ENCODE measurements at places on chromosomes 5 and 9. TPM values are rescaled to one million over a fixed set of nuclear protein-coding genes. Genes with fewer than 3 reads are reported as not detected.

DNA sequence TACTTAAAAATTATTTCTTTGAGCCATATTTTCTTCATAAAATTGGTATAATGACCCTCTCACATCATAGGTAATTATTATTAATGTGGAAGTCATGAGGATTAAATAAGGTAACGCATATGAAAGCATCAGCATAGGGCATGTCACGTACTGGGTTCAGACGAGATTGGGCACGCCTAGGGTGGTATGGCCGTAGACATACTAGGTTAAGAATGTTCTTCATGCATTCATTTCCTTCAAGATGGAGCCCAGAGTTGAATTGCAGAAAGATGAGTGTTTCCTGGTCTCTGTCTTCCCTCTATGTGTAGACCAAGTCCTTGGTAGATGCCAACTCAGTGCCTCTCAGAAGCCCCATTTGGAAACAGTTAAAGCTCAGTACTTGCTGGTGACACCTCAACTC, 174.1 kb upstream of the CLINT1 start:
- no peaks in the 10 kb centered on the region for H3K4me1 ChIP-seq
- H3K27me3 ChIP-seq: peaks cover 5% of the 10 kb centered on the region
- H3K4me3 ChIP-seq: no peak overlapping the region
- H3K36me3 ChIP-seq: no peaks in the 10 kb centered on the region
- no peak overlapping the region for H3K27ac ChIP-seq
- no peak for DNase-seq

Gene SHISAL2B
- not detected for total RNA-seq

DNA sequence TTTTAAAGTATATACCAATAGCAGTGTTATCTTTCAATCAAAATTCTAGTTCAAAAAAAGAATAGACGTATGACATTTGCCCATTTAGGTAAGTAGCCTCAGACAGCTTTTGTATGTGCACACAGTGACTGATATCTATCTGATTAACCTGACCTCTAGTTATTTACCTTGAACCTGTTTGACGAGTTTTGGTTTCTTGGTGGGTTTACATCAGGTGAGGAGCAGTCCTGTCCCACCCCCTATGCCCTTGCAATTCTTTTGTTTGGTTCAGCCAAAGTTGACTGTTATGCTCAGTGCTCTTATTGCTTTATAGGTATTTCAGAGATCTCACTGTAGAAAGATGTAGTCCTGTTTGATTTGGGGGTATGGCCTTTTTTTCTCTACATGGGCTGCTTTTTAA, 147.2 kb downstream of the ISOC1 start:
- no peaks in the 10 kb centered on the region for H3K4me1 ChIP-seq
- no peak for DNase-seq
- H3K27ac ChIP-seq: no peak overlapping the region
- H3K36me3 ChIP-seq: no peaks in the 10 kb centered on the region

GRCh38 chr9:108484468-108484867, 371.3 kb downstream of the ACTL7B start:
- H3K27ac ChIP-seq: no peak overlapping the region
- no peak for DNase-seq

GRCh38 chr5:56585999-56586691, 229.2 kb upstream of the MAP3K1 start:
- peak; percentile 59 for DNase-seq
- H3K27me3 ChIP-seq: no peaks in the 10 kb centered on the region
- no peaks in the 10 kb centered on the region for H3K4me1 ChIP-seq
- H3K36me3 ChIP-seq: no peaks in the 10 kb centered on the region
- H3K4me3 ChIP-seq: peak overlapping the region; percentile 22

Gene DMGDH
- total RNA-seq: 1.9 TPM

DNA sequence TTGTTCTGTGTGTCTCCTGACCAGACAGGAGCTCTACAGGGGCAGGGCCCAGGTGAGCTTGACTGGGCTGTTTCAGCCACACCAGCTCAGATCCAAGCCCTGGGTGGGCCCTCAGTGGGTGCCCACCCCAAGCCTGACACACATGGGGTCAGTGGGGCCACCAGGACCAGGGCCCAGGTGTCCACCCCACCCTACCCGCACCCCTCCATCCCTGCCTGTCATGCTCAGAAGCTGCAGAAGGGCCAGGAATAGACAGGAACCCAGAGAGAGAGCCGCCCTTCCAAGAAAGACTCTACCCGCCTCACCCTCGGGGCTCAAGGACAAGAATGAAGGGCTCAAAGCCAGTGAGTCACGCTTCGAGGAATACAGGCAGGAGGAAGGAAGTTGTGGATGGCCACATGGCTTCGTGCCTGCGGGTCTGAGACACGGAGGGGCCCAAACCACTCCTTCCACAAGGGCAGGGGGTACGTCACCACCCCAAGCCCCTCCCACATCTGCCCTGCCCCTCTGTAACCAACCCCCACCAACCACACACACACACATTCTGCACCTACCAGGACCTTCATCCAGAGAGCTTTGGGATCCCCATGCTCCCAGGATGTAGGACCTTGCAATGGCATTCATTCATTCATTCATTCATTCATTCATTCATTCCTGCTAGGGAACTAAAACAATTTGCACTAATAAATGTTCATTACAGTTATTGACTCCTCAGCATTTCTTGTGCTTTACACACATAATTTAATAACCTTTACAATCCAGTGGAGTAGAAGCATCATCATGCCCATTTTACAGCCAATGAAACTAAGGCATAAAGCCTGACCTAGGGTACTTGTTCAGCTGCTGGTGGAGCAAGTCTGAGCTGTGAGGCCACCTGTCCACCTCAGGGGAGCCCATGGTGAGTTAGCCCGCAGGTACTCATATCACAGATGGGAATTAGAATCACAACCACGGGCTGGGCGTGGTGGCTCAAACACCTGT, 55.9 kb upstream of the STXBP1 start:
- no peak overlapping the region for H3K4me3 ChIP-seq
- peak overlapping the region; percentile 1 for H3K27ac ChIP-seq
- DNase-seq: peak; percentile 82
- H3K36me3 ChIP-seq: no peaks in the 10 kb centered on the region

Gene SPATA31C1
- total RNA-seq: not detected

GRCh38 chr5:81696418-81697397, 54.2 kb downstream of the SSBP2 start:
- H3K27me3 ChIP-seq: no peaks in the 10 kb centered on the region
- H3K4me3 ChIP-seq: no peak overlapping the region
- no peaks in the 10 kb centered on the region for H3K36me3 ChIP-seq
- H3K4me1 ChIP-seq: no peaks in the 10 kb centered on the region
- DNase-seq: no peak

Gene LECT2
- not detected for total RNA-seq
